ENCODE measurements at places on chromosomes 1 and 21.
A peak's percentile ranks its signal among the peaks of the same experiment; 100 is the strongest.

DNA sequence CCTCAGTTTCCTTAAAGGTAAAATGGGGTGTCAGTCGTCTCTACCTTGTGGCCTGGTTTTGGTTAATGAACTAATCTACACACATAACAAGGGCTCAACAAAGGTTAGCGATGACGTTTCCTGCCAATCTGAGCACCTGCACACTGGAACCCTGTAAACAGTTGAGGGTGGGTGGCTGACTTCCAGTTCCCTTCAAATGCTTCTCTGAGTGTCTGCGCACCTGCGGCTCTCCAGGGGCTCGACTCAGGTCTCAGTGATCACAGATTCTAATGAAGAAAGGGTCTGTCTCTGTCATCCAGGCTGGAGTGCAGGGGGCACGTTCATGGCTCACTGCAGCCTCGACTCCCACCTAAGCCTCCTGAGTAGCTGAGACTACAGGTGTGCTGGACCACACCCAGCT is 3.3 kb upstream of the AGPAT3 start:
- no peak for DNase-seq

GRCh38 chr1:160789702-160790611 is 6.0 kb upstream of the LY9 start:
- no peak for DNase-seq

GRCh38 chr1:82091729-82092128 is 291.0 kb downstream of the ADGRL2 start:
- no peak for DNase-seq

GRCh38 chr1:33903210-33903589 is 39.3 kb downstream of the HMGB4 start:
- DNase-seq: no peak

GRCh38 chr1:203673550-203674411 is 47.1 kb downstream of the ATP2B4 start:
- DNase-seq: peak; percentile 89

- no peak for DNase-seq
Measured at GRCh38 chr21:36761685-36762084, 62.8 kb downstream of the SIM2 start.

GRCh38 chr1:81192647-81193642 is 607.8 kb upstream of the ADGRL2 start:
- DNase-seq: no peak

GRCh38 chr1:160713161-160713560 is 1.5 kb upstream of the CD48 start:
- DNase-seq: no peak

DNA sequence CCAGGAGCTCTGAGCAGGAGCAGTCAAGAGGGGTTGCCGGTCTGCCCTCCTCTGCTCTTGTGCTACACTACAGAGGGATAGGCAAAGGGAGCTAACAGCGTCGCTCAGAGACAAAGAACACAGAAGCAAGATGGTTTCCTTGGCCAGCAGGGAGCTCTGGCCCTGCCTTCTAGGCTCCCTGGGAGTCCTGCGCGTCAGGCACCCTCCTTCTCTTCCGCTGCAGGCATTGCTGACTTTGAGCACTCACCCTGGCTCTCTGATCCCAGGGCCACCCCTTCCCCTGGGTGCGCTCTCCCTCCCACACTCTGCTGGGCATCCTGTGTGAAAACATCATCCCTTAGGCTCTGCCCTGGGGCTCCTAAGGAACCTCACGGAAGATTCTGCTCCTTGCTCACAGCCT is 489 bp downstream of the TNNI1 start:
- DNase-seq: no peak

- DNase-seq: no peak
Measured at GRCh38 chr1:42479621-42480020, 16.5 kb downstream of the CCDC30 start.

- no peak for DNase-seq
Measured at GRCh38 chr1:91564888-91565701, 64.4 kb downstream of the CDC7 start.

- no peak for DNase-seq
Measured at GRCh38 chr1:32830092-32830852, 12.8 kb downstream of the S100PBP start.
